ENCODE measurements at places on chromosomes 7 and 10. TPM values are rescaled to one million over a fixed set of nuclear protein-coding genes. Genes with fewer than 3 reads are reported as not detected.

Gene GPER1
- 9.8 TPM for total RNA-seq

Gene RBM20
- 2.0 TPM for total RNA-seq

Gene LRRC61
- 14.5 TPM for total RNA-seq

Gene SUN3
- total RNA-seq, result not detected

Gene C10orf105
- not detected for total RNA-seq

Gene GPR85
- 0.70 TPM for total RNA-seq
